Stimulated activated CD4-positive, alpha-beta T cell treated with anti-CD3 and anti-CD28 coated beads, Interleukin-4, amount 100 ng/mL, for 24 hours (primary cell): ENCODE measurements at places on chromosomes 4 and X.

- DNase-seq, result no peak
Observed at GRCh38 chr4:61201561-61201960, 1.4 kb downstream of the ADGRL3 start.

GRCh38 chrX:130082244-130083106 is 27.8 kb downstream of the ELF4 start:
- DNase-seq, result peak; percentile 73

DNA sequence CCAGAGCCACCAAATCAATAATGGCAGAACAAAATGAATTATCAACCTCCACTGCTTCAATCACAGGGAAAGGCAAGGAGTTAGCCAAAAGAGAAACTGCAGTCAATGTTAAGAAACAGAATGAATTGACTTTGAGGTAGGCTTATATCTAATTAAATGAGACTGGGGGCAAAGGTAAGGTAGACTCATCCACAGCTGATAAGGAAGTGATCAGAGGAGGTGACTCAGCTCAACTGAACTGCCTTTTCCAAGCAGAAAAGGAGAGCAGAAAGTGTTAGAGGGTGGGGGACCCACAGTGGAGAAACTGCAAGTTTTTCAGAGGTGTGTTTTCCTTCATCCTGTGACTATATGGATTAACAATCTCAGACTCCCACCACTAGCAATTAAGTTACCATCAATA is 345.8 kb upstream of the PPARGC1A start:
- DNase-seq, result no peak

- DNase-seq, result peak; percentile 29
Observed at GRCh38 chr4:139603576-139604410, 47.8 kb upstream of the SETD7 start.

GRCh38 chr4:94804650-94805049 is 46.9 kb downstream of the BMPR1B start:
- no peak for DNase-seq

GRCh38 chrX:33333271-33333670 is 121.9 kb upstream of the DMD start:
- DNase-seq, result no peak

- DNase-seq, result no peak
Observed at GRCh38 chr4:4884611-4885010, 25.1 kb downstream of the MSX1 start.

DNA sequence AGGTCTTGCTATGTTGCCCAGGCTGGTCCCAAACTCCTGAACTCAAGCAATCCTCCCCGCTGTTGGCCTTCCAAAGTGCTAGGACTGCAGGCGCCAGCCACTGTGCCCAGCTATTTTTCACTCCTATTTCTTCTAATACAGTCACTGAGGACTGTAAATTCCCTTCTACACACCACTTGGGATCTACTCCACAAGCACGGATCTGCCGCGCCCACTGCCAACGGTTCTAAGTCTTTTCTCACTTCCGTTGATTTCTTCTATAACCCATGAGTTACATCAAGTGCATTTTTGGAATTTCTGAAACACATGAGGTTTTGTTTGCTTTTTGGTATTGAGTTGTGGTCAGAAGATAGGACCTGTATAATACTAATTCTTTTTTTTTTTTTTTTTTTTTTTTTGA is 48.6 kb downstream of the FAM53A start:
- no peak for DNase-seq

GRCh38 chr4:30718641-30719453 is 1.3 kb upstream of the PCDH7 start:
- no peak for DNase-seq

DNA sequence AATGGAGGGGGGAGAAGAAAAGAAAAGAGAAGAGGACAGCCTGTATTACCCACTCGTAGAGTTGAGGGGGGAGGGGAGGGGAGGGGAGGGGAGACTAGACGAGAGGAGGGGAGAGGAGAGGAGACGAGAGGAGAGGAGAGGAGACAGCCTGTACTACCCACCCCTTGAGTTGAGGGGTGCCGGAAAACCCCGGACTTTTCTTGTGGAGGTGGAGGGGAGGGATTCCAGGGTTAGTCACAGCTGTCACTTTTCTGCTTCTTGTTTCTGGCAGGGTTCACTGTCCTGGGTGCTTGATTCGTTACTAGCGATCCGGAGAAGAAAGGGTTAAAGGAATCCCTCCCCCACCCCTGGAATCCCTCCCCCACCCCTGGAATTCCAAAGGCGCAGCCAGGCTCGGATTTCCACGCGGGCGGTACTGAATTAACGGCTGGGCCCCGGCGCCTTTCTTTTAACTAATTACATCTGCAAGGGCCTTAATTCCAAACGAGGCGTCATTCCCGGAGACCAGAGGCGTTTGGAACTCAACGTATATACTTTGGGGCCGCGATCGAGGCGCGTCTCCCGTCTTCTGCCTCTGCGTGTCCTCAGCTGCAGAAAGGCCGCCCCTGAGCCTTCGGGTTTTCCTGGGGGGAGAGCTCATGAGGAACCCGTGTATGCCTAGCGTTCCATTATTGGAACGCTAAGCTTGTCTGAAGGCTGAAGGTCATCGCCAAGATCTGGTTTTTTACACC is 20.1 kb upstream of the CSF2RA start:
- DNase-seq, result peak; percentile 35

DNA sequence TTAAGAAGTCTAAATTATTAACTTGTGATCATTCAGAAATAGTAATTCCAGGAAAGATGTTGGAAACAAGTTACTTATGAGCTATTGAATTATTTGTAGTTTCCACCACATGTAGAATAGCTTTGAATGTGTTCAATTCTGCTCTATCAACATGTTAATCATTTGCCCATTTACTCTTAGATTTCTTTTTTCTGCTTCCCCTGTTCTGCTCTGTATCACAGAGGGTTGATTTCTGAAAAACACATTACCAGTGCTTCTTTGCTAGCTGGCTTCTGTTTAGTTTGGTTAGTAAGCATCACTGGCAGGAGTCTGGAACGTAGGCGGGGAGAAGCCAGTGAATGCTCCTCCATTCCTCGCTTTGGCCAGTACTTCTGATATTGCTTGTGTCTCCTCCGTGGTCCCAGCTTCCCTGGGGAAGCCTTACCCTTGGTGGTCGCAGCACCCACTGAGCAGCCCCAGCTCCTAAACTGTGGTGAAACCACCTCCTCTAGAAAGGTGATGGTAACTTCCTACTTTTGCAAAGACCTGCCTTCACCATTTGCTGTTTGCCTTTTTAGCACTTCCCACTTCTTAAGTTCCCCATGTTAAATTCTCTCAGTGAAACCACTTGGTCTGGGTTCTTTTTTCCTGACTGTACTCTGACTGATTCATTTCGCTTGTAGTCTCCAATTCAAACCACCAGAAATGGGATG is 40.3 kb upstream of the GALNT7 start:
- no peak for DNase-seq

DNA sequence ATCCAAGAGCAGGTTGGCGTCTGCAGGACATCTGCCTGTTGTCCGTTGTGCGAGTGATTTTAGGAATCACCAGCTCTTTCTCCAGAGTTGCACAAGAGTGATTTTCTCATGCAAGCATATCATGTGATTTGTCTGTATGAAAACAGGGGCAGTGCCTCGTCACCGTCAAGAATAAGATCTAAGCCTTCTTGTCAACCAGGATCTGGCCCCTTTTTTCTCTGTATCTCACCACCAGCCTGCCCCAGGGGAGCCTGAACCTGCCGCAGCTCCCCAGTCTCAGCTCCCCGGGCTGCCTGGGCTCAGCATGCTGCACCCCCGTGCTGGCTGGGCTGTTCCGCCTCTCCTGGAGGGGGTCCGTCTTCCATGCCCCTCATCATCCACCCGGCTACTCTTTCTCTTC is 90.5 kb downstream of the STOX2 start:
- DNase-seq, result no peak

- DNase-seq, result no peak
Observed at GRCh38 chrX:110836451-110836850, 40.8 kb upstream of the CHRDL1 start.

- no peak for DNase-seq
Observed at GRCh38 chrX:100424012-100424411, 13.9 kb upstream of the PCDH19 start.

DNA sequence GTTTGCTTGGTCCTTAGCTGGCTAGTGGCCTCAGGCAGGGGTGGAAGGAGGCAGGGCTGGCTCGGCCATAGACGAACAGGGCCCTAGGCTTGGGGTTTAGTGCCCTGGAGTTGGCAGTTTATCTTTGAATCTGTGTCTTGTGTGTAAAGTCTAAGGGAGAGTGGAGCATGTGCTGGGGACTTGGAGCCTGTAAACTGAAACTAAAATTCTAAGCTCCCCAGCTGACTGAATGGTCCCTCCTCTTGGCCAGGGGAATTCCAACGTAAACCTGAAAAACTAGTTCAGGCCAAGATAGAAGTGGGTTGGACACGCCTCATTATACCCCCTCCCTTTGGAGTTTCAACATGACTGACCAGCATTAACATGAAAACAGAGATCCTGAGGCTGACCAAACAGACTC is 46.1 kb upstream of the GPR78 start:
- DNase-seq, result no peak

DNA sequence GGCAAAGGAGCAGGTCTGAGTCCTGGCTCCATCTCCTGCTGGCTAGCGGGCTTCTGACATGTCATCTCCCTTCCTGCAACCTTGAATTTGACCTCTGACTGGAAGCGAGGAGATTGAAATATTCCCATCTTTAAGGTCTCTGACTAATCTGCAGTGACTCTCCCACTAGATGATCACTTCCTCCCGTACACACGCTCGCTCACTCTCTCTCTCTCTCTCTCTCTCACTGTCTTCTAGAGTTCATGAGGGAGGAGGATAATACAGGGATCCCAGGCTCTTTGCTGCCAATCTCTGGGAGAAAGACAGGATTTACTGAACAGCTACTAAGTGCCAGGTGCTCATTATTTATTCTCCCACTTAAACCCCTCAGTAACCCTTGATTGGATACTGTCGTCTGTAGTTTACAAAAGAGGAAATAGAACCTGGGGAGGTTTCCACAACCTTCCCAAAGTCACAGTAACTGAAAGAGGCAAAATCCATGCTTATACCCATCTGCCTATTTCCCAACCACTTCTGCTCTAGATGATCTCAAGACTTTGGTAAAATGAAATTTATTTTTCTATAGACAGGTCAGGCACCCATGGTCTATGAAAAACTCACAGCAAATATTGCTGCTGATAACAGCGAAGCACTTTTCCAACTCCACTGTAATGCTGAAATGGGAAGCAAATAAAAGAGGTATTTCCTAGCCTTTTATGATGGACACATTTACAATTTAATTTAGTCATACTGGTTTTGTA is 193.5 kb upstream of the C1QTNF7 start:
- no peak for DNase-seq

- DNase-seq, result no peak
Observed at GRCh38 chr4:17794730-17795129, 13.3 kb upstream of the FAM184B start.

- no peak for DNase-seq
Observed at GRCh38 chrX:101231080-101231479, 11.5 kb downstream of the DRP2 start.

DNA sequence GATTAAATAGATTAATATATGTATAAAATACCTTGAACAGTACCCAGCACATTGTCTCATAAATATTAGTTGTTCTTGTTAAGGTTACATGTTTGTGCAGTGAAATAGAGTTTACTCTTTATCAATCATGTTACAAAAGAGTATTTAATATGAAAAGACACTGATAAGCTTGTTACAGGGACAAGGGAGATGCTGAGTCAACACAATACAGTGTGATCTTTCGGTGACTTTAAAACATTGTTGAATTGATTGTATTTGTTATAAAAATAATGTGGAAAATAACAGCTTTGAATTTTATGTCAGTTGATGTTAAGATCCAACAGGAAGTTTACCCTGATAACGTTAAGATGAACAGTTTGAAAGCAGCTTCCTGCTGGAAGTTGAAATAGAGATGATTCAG is 1.4 kb upstream of the WDR13 start:
- no peak for DNase-seq

DNA sequence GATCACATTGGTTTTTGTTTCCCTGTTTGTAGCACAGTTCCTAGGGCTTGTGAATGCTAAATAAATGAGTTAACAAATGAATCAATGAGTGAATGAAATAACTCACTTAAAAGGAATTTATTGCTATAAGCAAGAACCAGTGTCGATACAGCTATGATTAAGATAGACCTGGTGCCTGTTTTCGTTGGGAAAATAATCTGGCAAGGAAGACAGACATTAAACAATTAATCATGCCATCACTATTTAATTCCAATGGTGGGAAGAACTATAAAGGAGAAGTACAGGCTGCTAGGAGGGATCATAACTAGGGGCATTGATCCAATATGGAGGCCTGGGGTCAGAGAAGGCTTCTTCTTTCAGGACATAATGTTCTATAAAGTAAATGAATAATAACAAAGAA is 4.5 kb upstream of the CBR4 start:
- no peak for DNase-seq

DNA sequence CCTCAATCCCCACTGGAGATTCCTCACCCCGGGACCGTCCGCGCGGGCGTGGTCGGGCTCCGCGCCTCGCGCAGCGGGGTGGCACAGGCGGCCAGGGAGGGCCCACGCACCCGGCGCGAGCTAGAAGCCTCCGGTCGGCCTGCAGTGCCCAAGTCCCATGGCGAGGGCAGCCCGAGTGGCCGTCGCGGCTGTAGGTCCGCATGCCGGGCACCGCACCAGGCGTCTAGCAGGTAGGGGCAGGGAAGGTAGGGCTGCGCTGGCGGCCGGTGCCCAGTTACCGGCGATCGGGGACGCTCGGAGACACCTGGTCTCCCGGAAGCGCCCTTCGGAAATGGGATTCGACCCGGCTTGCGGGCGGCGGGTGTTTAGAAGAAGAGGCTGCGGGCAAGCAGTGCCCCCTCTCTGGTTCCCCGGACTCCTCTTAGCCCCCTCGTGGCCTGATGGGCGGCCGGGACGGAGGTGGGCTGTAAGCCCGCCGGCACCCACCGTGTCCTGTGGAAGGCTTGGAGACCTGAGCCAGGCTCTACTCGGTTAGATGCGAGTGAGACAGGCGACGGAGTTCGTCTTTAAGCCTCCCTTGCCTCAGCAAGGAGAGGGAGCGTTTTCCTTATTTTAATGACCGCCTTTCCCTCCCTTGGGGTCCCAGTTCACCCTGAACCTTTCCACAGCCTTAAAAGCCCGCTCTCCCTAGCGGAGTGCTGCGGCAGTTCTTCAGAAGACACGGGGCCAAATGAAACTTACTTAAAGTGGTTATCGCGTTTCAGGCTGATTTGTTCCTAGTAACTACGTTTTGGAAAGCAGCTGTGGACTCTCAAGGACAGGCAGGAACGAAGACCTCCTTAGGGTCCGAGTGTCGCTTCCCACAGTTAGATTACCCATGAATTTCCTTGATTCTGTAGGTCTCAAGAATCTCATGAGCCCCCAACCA is 821 bp downstream of the SLITRK2 start:
- DNase-seq, result no peak

- peak; percentile 20 for DNase-seq
Observed at GRCh38 chr4:174120446-174121295, 162.8 kb downstream of the FBXO8 start.

DNA sequence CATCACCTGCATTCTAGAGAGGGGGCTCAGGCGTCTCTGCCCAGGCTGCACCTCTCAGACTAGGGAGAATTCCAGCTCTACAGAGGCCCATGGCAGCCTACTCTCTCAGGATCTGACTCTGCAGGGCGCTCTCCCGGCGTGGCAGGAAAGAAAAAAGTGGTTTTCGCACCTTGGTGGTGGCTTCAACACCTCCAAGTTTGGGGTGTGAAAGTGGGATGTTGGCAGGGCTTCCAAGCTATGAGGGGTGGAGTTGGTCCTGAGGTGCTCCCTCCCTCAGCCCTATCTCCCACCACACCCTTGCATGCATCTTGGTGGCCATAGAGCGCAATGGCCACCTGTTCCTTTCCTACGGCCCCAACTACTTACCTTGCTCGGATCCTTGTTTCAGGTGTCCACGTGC is 166.5 kb downstream of the VSIG4 start:
- no peak for DNase-seq

GRCh38 chr4:48958582-48958981 is 27.5 kb upstream of the CWH43 start:
- DNase-seq, result no peak
